ENCODE measurements at places on chromosomes 12 and 14.

DNA sequence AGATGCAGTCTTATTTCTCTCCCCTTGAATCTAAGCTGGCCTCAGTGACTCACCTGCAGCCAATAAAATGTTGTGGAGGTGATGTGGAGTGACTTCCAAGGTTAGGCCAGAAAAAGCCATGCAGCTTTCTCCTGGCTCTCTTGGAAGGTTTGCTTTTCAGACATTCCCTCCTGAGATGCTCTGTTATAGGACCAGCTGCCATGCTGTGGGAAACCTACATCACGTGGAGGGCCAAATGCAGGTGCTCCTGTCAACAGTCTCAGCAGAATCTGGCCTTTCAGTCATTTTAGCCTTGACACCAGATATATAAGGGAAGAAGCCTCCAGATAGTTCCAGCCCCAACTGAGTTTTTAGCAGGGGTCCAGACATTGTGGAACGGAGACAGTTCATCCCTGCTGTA, 38.1 kb upstream of the DACT1 start:
- DNase-seq, result no peak

DNA sequence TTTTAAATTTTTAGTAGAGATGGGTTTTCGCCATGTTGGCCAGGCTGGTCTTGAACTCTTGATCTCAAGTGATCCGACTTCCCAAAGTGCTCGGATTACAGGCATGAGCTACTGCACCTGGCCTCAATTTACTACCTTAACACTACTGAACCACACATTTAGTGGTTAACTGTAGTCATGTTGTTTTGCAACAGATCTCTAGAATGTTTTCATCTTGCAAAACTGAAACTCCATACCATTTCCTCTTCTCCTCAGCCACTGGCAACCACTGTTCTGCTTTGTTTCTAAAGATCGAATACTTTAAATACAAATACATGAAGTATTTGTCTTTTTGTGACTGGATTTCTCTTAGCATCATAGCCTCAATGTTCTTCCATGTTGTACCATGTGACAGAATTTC, 15.4 kb upstream of the SMCO2 start:
- DNase-seq, result no peak

GRCh38 chr14:71563492-71564153, 368.6 kb upstream of the RGS6 start:
- DNase-seq, result no peak

DNA sequence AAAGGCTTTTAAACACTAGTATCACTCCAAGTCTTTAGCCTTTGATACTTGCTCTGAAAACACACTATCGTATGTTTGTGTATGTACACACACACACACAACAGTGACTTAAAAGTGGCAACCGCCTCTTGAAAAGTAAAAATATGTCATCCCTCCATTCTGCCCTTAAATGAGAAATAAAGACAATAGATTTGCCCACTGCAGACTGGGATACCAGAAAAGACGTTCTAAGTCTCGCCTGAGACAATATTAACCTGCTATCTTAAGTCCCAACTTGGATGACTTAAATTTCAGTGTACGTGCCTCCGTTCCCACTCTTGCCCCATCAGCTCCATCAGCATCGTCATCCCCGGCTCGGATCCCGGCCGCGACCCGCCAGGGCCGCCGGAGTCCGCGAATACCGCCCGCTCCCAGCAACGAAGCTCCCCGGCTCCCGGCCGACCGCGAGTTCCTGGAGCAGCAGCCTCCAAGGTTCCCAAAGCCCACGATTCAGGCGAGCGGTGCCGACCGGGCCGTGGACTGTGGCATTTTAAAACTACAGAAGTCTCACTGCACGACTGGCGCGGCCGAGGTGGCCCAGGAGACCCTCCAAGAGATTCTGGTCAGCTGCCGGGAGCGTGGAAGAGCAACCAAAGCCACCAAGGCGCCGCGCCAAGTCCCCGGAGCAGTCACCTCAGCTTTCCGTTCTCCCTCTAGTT, 2.8 kb upstream of the ARID2 start:
- DNase-seq, result peak; percentile 70

DNA sequence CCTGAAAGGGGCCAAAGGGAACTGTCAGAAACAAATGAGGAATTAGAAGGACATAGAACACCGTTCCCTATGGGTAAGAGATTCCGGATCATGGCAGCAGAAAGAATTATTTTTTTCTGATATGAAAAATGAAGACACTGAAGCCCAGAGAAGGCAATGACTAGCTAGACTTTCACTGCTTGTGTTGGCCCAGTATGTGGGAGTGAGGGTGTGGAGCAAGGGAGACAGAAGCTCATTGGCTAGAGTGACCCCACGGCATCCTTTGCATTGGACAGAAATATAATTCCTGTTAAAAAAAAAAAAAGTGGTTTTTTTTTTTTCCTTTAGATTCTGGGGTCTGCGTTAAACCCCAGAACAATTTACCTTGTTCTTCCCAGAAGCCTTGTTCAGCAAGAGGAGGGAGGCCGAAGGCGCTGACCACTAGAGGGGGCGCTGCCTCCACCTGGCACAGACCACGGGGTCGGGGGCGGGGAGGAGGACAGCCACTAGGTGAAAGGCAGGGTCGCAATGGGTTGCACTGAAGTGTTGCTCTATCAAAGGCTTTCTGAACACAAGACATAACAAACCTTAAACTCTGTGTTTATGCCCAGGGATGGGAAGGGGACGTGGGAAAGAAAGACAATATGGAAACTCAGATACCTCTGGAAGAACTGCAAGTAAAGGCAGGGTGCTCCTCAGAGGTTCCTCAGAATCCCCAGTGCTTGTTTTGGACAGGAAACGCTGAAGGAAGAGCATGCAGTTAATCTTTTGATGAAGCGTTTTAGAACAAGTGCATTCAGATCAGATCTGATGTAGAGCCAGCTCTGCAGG, 156.8 kb downstream of the KCNA5 start:
- peak; percentile 61 for DNase-seq

DNA sequence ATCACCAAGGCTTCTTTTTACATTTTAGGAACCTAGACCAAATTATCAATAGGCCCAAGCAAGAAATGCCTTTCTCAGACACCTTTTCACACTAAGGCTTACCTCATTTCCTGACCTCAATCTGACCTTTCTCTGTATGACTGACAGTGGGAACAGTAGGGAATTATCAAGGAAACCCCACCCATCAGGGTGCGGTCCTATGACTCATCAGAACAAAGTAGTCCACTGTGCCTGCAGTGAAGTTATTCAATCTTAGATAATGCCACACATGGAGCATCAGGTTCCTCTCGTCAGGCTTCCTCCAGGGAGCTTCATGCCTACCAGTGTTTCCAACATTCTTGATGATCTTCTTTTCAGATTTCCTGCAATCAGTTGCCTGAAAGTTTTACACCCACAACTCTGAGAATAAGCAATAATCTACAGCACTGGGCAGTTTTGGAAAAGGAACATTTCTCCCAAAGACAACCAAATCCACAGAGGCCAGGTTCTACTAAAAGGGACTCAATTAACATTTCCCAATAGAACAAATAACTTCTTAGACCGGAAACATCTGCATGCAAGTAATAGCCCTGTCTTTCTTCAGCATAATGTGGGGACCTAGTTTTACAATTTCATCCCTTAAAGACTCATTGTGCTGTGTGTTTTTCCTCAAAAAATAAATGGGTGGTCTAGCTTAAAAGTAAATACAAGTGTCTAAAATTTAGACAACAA, 35.9 kb upstream of the TMTC2 start:
- no peak for DNase-seq

DNA sequence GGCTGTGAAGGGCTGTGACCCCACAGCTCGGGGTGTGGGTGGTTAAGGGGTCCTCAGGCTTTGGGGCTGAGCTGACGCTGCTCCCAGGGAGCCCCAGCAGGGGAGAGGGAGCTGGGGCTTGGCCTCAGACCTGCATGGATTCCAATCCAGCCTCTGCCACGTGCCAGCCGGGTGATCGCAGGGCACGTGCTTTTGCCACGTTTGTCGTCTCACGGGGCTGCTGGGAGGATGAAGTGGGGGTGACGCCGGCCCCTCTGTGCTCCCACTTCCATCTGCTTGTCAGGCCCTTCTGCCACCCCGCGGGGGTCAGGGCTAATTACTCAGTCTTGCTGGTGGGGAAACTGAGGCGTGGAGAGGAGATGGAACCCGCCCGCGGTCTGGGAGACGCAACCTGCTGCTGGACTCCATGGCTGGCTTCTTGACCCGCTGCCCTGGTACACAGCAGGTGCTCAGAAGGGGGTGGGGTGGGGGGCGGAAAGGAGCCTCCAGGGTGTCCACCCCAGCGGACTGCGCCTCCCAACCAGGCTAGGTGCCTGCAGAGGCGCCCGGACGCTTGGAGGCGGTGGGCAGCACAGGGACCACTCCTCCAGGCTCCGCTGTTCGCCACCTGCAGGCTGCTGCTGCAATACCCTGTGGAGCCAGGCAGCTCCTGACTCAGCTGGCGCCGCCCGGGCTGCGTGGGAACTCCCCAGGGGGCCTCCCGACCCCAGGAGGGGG, 36.4 kb upstream of the PRIMA1 start:
- DNase-seq, result no peak

DNA sequence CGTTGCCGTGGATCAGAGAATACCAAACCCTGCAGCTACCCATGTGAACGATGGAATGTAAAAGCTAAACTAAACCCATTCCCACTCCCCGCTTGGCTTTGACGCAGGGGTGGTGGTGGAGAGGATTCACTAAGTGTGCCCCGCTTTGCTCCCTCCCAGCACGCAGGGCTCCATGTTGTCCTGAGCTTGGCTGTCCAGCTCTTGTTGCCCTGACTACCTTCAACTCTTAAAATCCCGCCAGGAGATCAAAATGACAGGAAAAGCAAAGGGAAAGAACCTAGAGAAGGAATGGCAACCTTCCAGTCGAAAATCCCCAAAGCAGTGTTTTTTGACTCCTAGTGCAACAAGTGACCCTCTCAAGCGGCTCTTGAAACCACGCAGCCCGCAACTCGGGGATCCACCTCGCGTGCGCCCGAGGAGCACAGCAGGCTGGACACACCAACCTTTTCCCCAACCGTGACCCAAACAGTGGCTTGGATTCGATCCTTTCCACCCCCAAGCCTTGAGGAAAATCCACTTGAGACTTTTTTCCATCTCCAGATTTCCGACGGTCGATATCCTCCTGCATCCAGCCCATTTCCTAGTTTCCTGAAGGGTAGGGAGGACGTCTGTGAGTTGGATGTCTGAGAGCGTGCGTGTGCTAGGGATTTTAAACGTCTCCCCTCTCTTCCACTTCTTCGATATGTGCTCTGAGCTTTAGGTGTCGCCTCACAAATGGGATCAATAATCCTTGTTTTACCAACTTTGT, 1.4 kb downstream of the SYT10 start:
- DNase-seq, result no peak

DNA sequence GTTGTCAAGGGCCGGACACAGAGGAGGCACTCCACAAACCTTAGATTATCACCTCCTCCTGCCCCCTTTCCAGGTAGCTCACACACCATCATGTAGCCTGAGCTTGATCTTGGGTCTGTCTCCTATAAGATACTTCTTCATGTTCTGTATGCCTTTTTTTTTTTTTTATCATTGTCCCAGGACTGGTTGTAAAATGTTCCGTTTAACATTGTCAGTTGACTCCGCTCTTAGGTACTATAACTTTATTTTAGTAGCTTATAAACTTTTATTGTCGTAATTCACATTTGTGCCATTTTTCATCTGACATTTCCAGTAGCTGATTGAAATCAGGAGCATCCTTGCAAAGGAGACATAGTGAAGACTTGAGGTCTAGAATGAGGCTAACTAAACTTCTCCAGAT, 79.9 kb downstream of the SLC15A5 start:
- DNase-seq, result no peak

DNA sequence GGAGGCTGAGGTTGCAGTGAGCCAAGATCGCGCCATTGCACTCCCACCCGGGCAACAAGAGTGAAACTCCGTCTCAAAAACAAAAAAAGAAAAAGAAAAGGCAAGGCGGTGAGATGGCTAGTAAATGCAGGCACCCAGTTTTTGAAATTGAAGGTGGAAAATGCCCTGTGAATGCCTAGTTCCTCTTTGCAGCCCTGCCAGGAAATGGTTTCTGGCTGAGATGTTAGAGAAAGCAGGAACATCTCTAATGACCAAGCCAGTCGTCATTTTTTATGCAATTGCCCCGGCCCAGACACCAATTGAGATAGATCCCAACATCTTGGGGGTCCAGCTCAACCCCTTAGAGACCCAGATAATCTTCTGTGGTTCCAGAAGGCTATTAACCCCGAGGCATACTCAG, 17.0 kb downstream of the SLC8A3 start:
- no peak for DNase-seq

DNA sequence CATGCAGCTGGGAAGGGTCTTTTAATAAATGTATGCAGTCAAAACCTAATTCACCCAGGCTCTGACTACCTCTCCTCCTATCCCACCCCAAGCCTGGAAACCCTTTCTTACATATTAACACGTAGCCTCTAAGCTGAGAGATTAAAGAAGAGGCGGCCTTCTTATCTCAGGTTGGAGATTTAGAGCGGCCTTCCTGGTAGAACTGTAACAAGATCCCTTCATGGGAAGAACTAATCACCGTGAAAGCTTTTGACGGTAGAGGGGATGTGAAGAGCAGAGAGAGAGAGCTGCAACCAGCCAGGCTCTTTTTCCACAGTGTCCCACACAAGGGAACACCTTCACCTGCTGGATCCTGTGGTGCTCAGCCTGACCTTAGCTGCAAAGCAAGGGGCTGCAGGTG, 367.4 kb downstream of the MED13L start:
- DNase-seq, result no peak

DNA sequence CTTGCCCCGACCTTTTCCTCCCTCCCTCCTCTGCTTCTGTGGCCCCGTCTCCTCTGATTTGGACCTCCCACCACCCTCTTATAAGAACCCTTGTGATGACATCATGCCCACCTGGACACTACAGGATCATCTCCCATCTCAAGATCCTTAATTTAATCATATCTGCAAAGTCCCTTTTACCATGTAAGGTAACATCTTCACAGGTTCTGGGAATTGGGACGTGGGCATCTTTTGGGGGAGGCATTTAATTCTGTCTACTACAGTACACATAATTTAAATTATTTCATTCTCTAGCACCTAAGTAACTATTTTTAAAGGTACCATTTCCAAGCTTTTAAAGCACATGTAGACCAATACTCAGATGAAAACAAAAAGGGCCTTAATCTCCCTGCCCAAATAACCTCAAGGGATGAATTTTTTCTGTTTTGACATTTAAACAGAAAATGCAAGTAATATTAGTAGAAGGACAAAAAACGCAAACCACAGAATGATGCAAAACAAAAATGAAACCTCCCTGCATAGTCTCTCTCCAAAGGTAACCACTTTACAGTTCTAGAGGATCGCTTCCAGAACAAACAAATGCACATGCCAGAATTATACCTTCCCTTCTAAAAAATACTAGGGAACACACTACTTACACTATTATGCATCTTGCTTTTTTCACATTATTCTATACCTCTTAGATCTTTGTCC, 222.1 kb downstream of the AACS start:
- no peak for DNase-seq

Measured in erythroblast (primary cell).